Mesothelial cell of epicardium (in vitro differentiated cells): ENCODE measurements at places on chromosomes 16 and 17. TPM values are rescaled to one million over a fixed set of nuclear protein-coding genes. Genes with fewer than 3 reads are reported as not detected.
A peak's percentile ranks its signal among the peaks of the same experiment; 100 is the strongest.

GRCh38 chr16:16075488-16076422, 126.3 kb downstream of the ABCC1 start:
- no peak for DNase-seq
- peak overlapping the region; percentile 99 for H3K27ac ChIP-seq

- no peaks in the 10 kb centered on the region for H3K36me3 ChIP-seq
- peaks cover 2% of the 10 kb centered on the region for H3K4me1 ChIP-seq
- no peak for DNase-seq
- peaks cover 94% of the 10 kb centered on the region for H3K27me3 ChIP-seq
These were observed 10.0 kb downstream of the TMEM132E start for GRCh38 chr17:34589120-34589965.

GRCh38 chr17:44536090-44536953, 21.0 kb upstream of the FZD2 start:
- H3K27ac ChIP-seq = peak overlapping the region; percentile 91
- H3K36me3 ChIP-seq = no peaks in the 10 kb centered on the region
- no peak overlapping the region for H3K4me3 ChIP-seq

GRCh38 chr16:71631776-71632175, 5.8 kb downstream of the MARVELD3 start:
- H3K36me3 ChIP-seq = peaks cover 4% of the 10 kb centered on the region
- peaks cover 20% of the 10 kb centered on the region for H3K4me1 ChIP-seq
- no peak overlapping the region for H3K4me3 ChIP-seq
- H3K27ac ChIP-seq = no peak overlapping the region
- no peak for DNase-seq

GRCh38 chr17:61253937-61254574, 145.6 kb upstream of the TBX2 start:
- peaks cover 66% of the 10 kb centered on the region for H3K4me1 ChIP-seq
- no peaks in the 10 kb centered on the region for H3K36me3 ChIP-seq
- H3K27ac ChIP-seq = peak overlapping the region; percentile 93
- DNase-seq = no peak
- H3K4me3 ChIP-seq = no peak overlapping the region

DNA sequence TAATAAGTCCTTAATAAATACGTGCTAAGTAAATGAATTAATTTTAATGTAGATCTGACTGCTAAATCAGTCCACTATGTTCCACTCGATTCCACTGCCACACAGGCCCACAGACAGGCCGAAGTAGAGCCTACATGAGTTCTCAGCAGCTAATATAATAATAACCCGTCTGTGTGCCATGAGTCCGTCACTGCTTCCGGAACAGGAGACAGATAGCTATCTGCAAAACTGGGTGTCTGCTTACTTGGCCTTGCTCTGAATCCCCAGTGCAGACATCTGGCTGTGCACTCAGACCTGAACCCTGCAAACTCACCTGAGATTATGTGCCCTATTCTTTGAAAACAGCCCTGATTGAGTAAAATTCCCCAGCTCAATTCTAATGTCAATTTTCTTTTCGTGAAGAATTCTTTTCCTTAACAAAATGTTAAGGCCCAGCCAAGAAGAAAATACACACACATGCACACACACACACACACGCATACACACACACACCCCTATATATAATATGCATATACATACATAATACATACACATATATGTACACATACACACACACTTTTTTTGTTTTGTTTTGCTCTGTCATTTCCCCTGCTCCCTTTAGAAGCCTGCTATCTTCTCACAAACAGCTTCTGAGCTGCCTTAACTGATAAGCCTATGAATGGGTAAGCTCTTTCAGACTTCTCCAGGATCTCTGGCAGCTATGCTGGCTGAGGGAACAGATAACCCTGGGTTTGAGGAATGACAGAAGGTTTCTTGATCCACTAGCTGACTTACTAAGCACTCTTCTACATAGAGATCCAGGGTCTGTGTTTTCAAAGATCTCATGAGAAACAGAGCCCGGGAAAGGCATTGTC, 39.8 kb upstream of the TOM1L1 start:
- H3K27me3 ChIP-seq = no peaks in the 10 kb centered on the region
- peak overlapping the region; percentile 18 for H3K27ac ChIP-seq
- no peaks in the 10 kb centered on the region for H3K36me3 ChIP-seq
- peaks cover 16% of the 10 kb centered on the region for H3K4me1 ChIP-seq
- DNase-seq = no peak
- no peak overlapping the region for H3K4me3 ChIP-seq

DNA sequence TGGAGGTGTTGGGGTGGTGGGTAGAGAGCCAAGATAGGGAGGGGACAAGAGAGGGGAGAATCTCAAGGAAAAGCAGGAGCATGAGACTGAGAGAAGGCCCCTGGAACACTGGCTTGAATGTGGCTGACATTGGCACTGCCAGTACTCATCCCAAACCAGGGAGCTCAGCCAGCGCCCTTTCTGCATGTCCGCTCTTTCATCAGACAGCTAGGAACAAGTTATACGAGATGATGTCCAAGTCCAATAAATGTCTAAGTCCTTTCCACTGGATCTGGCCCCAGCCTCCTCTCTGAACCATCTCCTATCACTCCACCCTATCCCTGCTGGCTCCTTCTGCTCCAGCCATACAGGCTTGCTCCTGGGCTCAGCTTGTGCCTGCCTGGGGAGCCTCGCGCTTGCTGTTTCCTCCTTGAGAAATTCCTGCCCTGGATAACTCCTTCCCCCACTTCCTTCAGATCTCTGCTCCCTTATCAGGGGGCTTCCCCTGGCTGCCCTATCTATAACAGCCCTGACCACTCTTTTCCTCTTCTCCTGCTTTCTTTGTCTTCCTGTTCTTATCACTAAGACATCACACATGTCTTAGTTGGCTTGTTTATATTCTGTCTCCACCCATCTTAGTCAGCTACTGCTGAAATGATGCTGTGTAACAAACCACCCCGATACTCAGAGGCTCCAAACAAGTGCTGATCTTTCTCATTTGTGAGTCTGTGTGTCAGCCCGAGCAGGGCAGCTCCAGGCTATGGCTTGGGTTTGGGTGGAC, 37.1 kb upstream of the MEOX1 start:
- DNase-seq = no peak
- no peak overlapping the region for H3K4me3 ChIP-seq

GRCh38 chr16:12459391-12460063, 344.2 kb downstream of the CPPED1 start:
- H3K4me3 ChIP-seq = no peak overlapping the region
- DNase-seq = no peak
- H3K27me3 ChIP-seq = no peaks in the 10 kb centered on the region
- H3K36me3 ChIP-seq = no peaks in the 10 kb centered on the region
- H3K27ac ChIP-seq = no peak overlapping the region

DNA sequence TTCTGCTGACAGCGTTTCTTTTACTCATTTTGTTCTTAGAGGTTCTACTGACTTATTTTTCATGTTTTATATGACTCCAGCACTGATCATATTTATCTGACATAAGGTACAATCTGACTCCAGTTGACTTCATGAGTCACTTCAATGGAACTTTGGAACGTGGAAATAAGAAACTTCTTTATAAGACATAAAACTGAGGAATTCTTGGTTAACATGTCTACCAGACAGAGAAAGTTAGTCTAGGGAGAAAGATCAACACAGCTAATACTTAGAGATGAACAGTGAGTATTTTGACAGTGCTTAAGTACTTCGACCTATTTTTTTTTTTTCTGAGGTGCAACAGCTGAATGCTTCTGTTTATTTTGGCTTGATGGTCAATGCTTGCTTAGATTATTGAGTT, 679.5 kb downstream of the KCNJ2 start:
- H3K27ac ChIP-seq = no peak overlapping the region
- H3K4me1 ChIP-seq = peaks cover 2% of the 10 kb centered on the region
- DNase-seq = no peak
- H3K27me3 ChIP-seq = no peaks in the 10 kb centered on the region
- no peak overlapping the region for H3K4me3 ChIP-seq
- H3K36me3 ChIP-seq = no peaks in the 10 kb centered on the region

DNA sequence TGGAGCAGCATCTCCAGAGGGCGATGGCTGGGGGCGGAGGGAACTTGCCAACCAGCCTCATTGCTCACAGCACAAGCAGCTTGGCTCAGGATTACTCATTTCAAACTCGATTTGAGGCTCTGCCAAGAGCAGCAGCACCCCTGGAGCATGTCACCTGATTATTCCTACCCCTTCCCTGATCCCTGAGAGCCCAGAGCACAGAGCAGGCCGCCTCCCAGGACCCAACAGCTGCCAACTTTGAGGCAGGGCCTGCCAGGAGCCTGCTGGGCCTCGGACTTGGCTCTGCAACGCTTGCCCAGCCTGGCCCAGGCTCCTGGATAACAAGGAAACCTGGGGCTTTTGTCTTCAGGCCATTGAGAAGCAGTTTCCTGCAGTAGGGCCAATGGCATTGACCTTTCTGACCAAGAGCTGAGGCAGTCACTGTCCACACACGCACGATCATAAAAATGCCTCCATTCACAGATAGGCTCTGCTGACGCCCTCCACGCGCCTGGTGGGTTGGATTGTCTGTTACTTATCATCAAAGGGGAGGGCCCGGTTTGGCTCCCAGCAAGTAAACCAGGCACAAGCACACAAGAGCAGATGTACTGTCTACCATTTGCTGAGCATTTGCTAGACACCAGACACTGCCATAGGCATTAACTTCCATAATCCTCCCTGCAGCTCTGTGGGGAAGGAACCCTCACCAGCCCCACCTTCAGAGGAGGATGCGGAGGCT, 406.6 kb upstream of the EEF2KMT start:
- H3K27me3 ChIP-seq = peaks cover 43% of the 10 kb centered on the region
- no peaks in the 10 kb centered on the region for H3K36me3 ChIP-seq
- H3K4me1 ChIP-seq = no peaks in the 10 kb centered on the region
- no peak for DNase-seq
- H3K27ac ChIP-seq = no peak overlapping the region

GRCh38 chr17:39187152-39187830, 10.2 kb downstream of the CACNB1 start:
- no peak overlapping the region for H3K4me3 ChIP-seq
- no peak overlapping the region for H3K27ac ChIP-seq
- H3K4me1 ChIP-seq = no peaks in the 10 kb centered on the region
- H3K27me3 ChIP-seq = no peaks in the 10 kb centered on the region
- DNase-seq = no peak

- H3K4me1 ChIP-seq = peaks cover 3% of the 10 kb centered on the region
- peaks cover under 1% of the 10 kb centered on the region for H3K27me3 ChIP-seq
- peaks cover 3% of the 10 kb centered on the region for H3K36me3 ChIP-seq
- no peak for DNase-seq
- H3K27ac ChIP-seq = no peak overlapping the region
These were observed 143.7 kb upstream of the COX10 start for GRCh38 chr17:13925579-13925978.

GRCh38 chr17:32276171-32276601, 10.6 kb downstream of the RHBDL3 start:
- H3K4me3 ChIP-seq = no peak overlapping the region
- H3K4me1 ChIP-seq = no peaks in the 10 kb centered on the region
- DNase-seq = no peak
- H3K36me3 ChIP-seq = no peaks in the 10 kb centered on the region
- H3K27ac ChIP-seq = no peak overlapping the region

GRCh38 chr16:83070416-83071209, 443.8 kb downstream of the CDH13 start:
- H3K4me1 ChIP-seq = no peaks in the 10 kb centered on the region
- H3K36me3 ChIP-seq = no peaks in the 10 kb centered on the region
- H3K27ac ChIP-seq = no peak overlapping the region
- peaks cover 4% of the 10 kb centered on the region for H3K27me3 ChIP-seq
- no peak overlapping the region for H3K4me3 ChIP-seq

- no peaks in the 10 kb centered on the region for H3K27me3 ChIP-seq
- H3K36me3 ChIP-seq = no peaks in the 10 kb centered on the region
- no peak overlapping the region for H3K4me3 ChIP-seq
- DNase-seq = no peak
These were observed 2.4 kb upstream of the ACSF2 start for GRCh38 chr17:50423553-50424159.

DNA sequence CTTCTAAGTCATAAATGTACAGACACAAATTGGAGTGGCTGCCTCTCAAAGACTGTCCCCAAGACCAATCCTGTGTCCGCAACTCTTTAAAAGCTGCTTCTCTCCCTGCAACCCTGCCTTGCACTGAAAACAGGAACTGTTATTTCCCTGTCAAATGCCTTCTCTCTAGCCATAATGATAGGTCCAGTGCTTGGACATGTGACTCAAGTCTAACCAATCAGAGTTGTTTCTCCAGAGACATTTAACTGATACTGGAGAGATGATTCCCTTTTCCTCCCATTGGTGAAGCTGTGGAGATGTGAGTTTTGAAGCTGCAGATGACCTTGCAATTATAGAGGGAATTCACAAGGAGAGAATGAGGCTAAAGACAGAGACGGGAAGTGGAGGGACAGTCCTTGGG, 253.3 kb upstream of the CDH5 start:
- peaks cover 15% of the 10 kb centered on the region for H3K27me3 ChIP-seq
- H3K36me3 ChIP-seq = no peaks in the 10 kb centered on the region
- peaks cover 10% of the 10 kb centered on the region for H3K4me1 ChIP-seq

- H3K4me1 ChIP-seq = peaks cover 7% of the 10 kb centered on the region
- peak overlapping the region; percentile 60 for H3K4me3 ChIP-seq
- H3K27me3 ChIP-seq = peaks cover 71% of the 10 kb centered on the region
- H3K36me3 ChIP-seq = no peaks in the 10 kb centered on the region
These were observed 37.4 kb upstream of the NDRG4 start for GRCh38 chr16:58462499-58462996.

DNA sequence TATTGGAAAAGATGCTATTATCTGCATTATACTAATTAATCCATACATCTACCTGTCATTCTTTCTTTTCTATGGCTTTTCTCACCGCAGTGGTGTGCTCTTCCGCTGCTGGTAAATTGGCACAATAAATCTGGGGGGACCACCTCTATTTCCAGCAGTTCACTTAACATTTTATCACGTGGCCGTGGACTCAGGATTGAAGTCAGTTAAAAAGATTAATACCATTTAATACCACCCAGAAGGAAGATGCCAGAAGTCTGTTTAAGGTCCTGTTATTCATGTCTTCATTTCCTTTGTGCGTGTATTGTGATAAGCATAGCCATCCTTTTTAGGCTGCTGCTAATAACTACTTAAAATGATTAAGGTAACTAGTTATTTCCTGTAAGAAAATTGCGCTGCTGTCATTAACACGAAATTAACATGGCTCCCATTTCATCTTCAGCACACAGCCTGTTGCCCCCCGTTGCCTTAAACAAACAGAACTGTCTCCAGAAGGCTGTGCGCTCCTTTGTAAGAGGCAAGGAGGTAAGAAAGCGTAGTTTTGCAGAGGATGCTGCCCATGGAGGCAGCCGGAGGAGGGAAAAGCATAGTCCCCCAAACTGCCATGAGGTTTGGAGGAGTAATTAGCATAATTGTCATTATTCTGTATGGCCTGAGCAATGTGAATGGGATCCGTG, 414.4 kb downstream of the UTP18 start:
- no peaks in the 10 kb centered on the region for H3K4me1 ChIP-seq
- H3K4me3 ChIP-seq = no peak overlapping the region
- no peak overlapping the region for H3K27ac ChIP-seq
- DNase-seq = no peak
- no peaks in the 10 kb centered on the region for H3K36me3 ChIP-seq

GRCh38 chr16:58499615-58500351, at the start of gene NDRG4:
TSS of gene NDRG4 (plus strand) at chr16:58500143. CDS start at chr16:58500249, 106 bp downstream.
- H3K4me3 ChIP-seq = peak within 1 kb of the TSS; percentile 83
- peak; percentile 72 for DNase-seq
- no peak within 1 kb of the TSS for H3K27ac ChIP-seq
- peaks cover 23% of the 10 kb centered on the region for H3K27me3 ChIP-seq
- H3K36me3 ChIP-seq = no peaks in the 10 kb centered on the region
- peaks cover 19% of the 10 kb centered on the region for H3K4me1 ChIP-seq

Gene TUBB3
- 24.5 to 26.4 TPM (median 24.7 TPM) in 3 replicates for total RNA-seq

Gene PYDC1
- total RNA-seq = not detected in 3 replicates

Gene GP2
- total RNA-seq = not detected in 3 replicates

Gene LITAF
- 60.8 to 71.0 TPM (median 62.0 TPM) in 3 replicates for total RNA-seq

Gene PPP1R1B
- total RNA-seq = 0.58 to 0.75 TPM (median 0.75 TPM) in 3 replicates

Gene SDR42E1
- 0.13 to 0.35 TPM (median 0.23 TPM) in 3 replicates for total RNA-seq

Gene DOC2A
- 5.3 to 6.4 TPM (median 5.7 TPM) in 3 replicates for total RNA-seq

Gene CHRNB1
- 15.9 to 17.7 TPM (median 16.0 TPM) in 3 replicates for total RNA-seq

Gene CA7
- total RNA-seq = not detected in 3 replicates

Gene EVPL
- total RNA-seq = 0.16 to 0.47 TPM (median 0.25 TPM) in 3 replicates

Gene CD300LF
- not detected in 3 replicates for total RNA-seq

Gene FADS6
- total RNA-seq = 0.14 to 0.85 TPM in 2 of 3 replicates, not detected in the other

Gene CMTM1
- total RNA-seq = 10.0 to 10.3 TPM (median 10.2 TPM) in 3 replicates

Gene PRR29
- 1.9 to 2.0 TPM (median 2.0 TPM) in 3 replicates for total RNA-seq
